Endodermal cell (in vitro differentiated cells): ENCODE measurements at places on chromosomes 1 and 21.

GRCh38 chr1:161987303-161987702 is 36.4 kb downstream of the OLFML2B start:
- no peak for DNase-seq

DNA sequence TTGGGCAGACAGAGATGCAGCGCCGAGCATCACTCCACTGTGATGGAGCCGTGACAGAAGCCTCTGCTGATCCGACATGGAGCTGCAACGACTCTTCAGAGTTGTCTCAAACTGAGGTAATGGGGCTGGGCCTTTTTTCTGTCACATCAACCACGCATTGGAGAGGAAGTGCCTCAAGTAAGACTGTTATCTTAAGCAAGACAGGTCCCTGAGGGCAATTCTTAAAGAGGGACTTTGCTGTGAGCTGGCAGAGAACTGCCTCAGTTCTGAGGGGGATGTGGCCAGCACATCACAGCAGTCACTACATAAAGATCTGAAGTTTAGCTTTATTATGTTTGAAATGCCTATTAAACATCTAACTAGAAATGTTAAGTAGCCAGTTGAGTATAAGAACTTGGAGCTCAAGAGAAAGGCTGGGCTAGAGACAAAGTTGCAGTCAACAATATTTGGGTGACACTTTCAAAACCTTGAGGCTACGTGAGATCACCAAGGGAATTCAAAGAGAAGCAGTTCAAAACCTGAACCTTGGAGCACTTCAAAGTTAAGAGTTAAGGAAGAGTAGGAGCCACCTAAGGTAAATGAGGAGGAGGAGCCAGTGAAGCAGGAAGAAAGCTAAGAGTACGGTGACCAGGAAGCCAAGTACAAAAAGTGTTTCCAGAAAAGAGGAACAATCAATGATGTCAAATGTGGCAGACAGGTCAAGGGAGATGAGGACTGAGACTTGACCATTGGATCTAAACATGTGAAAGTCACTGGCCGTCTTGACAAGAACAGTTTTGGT is 54.2 kb upstream of the BCL9 start:
- no peak for DNase-seq

- DNase-seq, result no peak
Measured at GRCh38 chr1:83839566-83840173, 159.3 kb downstream of the TTLL7 start.

DNA sequence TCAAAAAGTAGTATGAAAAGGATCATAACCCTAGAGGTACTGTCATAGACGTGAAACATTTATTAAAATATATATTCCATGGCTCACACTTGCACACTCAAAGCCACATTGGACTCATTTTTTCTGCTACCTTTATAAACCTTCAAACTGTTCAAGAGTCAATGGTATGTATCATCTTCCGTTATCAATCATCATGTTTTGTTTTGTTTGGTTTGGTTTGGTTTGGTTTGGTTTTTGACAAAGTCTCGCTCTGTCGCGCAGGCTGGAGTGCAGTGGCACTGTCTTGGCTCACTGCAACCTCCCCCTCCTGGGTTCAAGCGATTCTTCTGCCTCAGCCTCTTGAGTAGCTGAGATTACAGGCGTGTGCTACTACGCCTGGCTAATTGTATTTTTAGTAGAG is 1.8 kb downstream of the IFNAR2 start:
- DNase-seq, result no peak

DNA sequence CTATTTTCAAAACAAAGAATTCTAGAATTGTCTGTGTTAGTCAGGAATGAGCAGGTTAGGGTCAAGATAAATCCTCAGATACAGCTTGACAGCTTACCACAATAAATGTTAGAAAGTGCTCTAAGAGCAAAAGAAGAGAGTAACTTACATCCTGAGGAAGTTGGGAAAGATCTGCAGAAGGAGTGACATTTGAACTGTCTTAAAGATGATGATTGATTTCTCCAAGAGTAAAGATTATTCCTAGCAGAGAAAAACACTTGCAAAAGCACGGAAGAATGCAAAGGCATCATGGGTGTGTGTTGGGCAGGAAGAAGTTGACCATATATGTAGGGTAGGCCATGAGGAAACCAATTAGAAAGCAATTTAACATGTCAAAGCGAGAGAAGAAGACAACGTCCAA is 175.4 kb downstream of the LRRC7 start:
- no peak for DNase-seq

GRCh38 chr1:34879230-34879629 is 19.7 kb upstream of the SMIM12 start:
- DNase-seq, result peak; percentile 65

DNA sequence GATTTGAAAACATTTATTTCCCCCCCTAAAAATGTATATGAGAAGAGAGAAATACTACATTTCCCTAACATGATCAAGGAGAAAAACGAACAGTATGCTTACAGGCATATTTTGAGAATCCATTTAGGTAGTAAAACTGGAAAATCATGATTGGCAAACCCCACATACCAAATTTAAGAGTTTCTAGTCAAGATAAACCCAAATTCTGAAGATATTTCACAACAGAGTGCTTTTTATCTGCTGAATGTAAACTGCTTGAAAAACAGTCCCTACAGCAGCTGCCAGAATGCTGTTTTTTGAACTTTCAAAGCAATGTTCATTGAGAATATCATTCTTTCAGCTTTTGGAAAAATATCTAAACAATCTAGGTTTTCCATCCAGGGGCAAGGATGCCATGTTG is 31.0 kb downstream of the ASH1L start:
- DNase-seq, result no peak

DNA sequence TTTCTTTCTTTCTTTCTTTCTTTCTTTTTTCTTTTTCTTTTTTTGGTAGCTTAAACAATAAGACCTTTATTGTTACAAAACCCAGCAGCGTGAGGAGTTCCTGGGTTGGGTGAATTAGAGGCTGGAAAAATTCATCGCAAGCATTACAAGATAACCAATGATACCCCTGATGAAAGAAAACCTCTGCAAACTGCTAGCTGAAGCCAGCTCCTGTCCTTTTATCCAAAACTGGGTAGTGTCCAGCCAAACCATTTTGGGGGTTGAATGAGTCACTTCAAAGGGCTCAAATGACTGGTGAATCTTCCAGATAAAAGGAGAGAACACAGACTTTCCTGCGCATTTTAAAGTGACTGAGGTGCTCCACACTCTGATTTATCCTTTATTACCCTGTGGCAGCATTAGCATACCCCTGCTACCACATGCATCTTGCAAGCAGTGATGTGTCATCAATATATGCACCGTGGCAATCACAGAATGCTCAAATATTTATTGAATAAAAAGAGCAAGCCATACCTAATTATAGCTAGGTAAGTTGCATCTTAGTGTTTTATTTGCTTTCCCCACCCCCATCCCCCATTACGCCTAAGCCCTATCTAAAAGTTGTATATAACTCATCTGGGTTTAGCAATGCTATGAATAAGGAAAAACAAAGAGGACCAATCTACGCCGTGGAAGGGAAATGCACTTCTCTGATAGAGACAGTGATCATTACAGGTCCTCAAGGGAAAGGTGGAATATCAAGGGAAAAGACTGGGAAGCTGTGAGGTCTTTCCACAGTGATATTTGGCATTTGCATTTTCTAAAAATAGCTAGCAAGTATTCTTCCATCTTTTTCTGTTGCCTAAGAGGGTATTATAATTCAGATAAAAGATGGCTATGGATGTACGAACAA is 32.4 kb upstream of the CEP350 start:
- no peak for DNase-seq

GRCh38 chr1:63087966-63088365 is 234.4 kb upstream of the FOXD3 start:
- DNase-seq, result peak; percentile 91

- DNase-seq, result peak; percentile 95
Measured at GRCh38 chr1:29249170-29249691, 12.9 kb downstream of the PTPRU start.

DNA sequence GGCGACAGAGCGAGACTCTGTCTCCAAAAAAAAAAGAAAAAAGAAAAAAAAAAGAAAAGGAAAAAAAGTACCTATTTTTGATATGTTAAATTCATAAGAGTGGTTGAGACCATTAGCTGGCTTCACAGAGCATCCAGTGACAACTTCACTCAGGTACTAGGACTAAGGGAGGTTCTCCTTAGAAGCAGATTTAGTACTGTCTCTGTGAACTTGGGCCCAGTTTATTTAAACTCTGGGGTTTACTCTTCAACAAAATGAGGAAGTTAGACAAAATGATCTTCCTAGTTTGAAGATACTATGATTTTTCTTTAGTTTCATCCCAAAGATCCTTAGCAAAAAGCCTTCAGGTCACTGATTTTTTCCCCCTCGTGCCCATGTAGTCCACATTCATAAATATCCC is 21.2 kb downstream of the MACO1 start:
- DNase-seq, result no peak

DNA sequence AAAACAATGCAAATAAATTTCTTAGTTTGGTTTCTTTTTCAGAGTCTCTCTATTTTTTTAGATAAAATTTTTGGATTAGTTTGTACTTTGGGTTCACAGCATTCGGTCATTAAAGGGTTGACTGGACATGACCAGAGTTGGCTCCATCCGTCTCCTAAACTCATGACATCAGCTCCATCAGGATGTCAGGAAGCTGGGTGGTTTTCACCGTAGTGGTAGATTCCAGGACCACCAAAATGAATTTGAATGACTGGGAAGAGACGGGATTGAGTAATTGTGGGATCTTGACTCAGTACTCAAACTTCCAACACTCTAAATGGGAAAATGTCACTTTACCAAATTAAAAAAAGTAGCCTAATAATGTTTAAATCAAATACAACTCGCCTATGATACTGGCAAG is 279.2 kb upstream of the DUSP10 start:
- no peak for DNase-seq

- no peak for DNase-seq
Measured at GRCh38 chr1:204997591-204998355, 45.2 kb upstream of the CNTN2 start.

DNA sequence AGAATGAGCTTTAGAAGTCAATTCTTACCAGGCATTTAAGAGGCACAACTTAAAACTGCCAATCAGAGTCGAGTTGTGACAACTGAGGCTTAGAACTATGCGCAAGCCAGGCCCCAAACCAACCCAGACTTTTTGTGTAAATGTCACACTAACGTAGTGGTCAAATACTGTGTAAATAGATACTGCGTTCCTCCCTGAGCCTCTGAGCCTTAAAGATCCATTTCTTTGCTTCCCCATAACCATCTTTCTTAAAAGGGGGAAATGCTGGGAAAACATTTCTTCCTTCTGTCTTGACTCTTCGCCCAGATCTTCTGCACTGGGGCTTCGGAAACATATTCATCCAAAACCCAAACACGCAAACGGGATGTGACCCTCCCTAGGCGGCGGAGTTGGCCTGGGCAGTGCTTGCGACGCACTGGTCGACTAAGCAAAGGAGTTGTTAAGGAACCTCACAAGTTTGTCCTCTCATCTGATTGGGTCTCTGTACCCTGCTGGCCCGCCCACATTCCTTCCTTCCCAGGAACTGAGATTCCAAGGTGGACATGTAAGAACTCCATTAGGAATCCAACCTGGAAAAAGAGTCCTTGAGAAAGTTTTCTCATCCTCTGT is 2.6 kb downstream of the ADAMTS5 start:
- DNase-seq, result peak; percentile 88

- DNase-seq, result no peak
Measured at GRCh38 chr1:87219626-87220025, 109.1 kb upstream of the LMO4 start.

DNA sequence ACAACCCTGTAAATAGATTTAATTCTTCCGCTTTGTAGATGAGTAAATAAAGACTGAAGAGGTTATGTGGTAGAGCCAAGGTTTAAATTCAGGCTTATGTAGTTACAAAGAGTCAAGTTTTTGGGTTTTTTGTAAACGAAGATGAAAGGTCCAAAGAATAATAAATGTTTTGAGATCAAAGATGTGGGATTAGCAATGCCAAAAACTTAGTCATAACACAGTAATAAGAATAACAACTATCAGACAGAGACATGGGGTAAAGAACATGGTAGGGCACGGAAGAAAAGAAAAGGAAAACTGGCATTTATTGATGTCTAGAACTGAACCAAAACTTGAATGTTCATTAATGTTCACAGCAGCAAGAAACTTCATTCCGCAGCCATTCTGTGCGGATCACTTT is 42.9 kb downstream of the EXTL2 start:
- DNase-seq, result no peak

GRCh38 chr1:12078938-12079861 is 16.1 kb downstream of the TNFRSF8 start:
- DNase-seq, result peak; percentile 91

DNA sequence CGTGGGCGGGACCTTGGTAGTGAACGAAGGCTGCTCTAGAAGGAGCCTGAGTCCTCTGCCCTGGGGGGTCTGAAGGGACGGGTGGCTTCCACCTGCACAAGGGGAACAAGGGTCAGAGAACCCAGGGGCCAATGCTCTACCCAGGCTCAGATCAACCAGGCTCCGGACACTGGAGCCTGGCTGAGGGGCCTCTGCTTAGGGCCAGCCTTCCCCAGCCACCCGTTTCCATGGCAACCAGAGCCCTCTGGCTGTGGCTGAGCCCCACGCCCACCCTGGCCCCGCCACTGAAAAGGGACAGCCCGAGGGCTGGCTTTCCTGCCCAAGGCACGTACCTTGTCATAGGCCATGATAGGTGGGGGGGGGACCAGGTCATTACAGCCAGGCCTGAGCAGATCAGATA is 724.6 kb downstream of the PTPRU start:
- DNase-seq, result peak; percentile 67

DNA sequence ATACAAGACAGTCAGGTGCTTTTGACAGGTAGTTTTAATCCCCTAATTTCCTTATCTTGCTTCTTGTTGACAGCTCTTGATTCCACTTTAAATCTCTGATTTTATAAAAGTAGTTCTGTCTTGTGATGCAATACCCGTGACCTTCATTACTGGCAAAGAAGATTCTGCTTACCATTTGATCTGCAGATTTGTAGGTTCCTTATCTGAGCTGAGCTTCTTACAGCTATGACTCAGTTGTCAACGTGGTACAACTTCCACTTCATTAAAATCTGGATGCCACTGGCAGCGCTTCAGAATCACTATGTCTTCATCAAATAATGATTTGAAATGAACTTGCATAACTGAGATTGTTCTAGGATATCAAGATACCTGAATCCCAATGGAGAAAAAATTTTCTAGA is 543.6 kb upstream of the B3GALT2 start:
- no peak for DNase-seq

DNA sequence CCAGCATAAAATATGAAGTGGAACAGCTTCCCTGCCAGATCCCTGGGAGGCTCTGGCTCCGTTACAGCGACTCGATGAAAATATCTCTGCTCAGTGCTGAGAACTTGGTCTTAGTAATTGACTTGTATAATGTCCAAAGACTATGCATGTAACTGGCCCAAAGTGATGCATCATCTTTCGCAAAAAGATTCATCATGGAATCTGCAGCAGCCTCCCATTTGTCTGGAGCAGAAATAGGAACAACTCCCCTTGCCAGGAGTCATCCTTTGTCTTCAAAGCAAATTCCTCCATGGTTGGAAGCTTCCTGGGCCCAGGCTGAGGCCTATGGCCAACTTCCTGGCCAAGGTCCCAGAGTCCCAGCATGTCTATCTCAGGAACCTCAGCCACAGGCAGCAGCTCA is 16.9 kb upstream of the SLC6A17 start:
- no peak for DNase-seq
